NCI-H1436 (cell line): ENCODE measurements at places on chromosomes 2 and 18.

DNA sequence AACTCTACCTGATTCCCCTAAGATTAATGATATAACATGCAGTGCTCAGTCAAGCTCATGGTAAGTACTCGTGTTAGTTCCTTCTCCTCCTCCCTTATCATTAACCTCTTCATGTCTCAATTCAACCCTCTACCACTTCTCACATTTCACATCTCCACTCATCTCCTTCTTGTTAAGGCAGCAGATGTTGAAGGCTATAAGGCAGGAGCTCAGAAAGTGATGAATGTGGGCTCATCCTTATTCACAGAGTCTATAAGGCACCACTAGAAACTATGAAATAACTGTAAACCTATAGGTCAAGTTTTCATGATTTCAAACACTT lies 56.0 kb downstream of the CLHC1 start:
- no peak for DNase-seq

GRCh38 chr2:96584017-96584416 lies 47.5 kb downstream of the ARID5A start:
- no peak for DNase-seq

GRCh38 chr18:24791751-24792545 lies 331.5 kb downstream of the HRH4 start:
- DNase-seq = no peak

DNA sequence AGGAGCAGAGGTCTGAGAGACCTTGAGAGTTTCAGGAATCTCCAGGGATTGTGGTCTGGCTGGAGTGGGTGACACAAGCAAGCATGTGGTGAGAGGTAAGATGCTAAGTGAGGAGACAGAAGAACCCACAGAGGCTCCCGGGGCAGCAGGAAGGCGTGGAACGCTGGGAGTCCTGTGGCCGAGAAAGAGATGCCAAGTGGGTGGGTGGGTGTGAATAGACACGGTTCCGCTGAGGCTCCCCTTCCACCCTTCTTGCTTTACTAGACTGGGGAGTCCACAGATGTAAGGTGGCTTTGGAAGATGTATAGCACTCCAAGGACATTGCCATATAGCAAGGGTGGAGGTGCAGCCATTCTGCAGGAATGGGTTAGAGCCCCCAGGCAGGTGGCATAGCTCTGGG lies 4.2 kb downstream of the TEX51 start:
- no peak for DNase-seq

GRCh38 chr2:2512931-2513330 lies 181.9 kb upstream of the MYT1L start:
- no peak for DNase-seq

GRCh38 chr18:78448106-78448505 lies 531.5 kb upstream of the SALL3 start:
- DNase-seq = no peak

DNA sequence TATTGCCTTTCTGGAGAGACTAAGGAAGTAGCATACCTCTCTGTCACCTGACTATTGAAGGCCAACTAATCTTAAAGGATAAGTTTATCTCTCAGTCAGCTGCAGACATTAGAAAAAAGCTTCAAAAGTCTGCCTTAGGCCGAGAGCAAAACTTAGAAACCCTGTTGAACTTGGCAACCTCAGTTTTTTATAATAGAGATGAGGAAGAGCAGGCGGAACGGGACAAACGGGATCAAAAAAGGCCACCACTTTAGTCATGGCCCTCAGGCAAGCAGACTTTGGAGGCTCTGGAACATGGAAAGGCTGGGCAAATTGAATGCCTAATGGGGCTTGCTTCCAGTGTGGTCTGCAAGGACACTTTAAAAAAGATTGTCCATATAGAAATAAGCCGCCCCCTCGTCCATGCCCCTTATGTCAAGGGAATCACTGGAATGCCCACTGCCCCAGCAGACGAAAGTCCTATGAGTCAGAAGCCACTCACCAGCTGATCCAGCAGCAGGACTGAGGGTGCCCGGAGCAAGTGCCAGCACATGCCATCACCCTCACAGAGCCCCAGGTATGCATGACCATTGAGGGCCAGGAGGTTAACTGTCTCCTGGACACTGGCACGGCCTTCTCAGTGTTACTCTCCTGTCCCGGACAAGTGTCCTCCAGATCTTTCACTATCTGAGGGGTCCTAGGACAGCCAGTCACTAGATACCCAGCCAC lies 61.5 kb upstream of the FAM98A start:
- DNase-seq = no peak

- DNase-seq = no peak
These were observed 1102.1 kb upstream of the KLHL29 start for GRCh38 chr2:22282916-22283315.

DNA sequence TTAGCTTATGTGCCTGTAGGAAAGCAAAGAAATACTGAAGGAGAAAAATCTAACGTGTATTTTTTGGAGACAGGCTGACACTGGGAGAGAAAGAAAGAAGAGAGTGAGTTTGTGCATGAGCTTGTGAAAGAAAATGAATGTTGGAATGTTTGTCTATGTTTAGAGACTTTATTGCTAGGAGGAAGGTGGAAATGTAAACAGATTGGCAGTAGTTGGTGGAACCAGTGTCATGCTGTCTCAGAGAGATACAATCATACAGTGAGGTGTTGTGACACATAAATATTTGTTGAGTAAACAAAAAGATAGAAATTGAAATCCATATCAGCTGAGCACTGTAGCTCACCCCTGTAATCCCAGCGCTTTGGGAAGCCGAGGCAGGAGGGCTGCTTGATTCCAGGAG lies 222.2 kb upstream of the MEIS1 start:
- DNase-seq = no peak

DNA sequence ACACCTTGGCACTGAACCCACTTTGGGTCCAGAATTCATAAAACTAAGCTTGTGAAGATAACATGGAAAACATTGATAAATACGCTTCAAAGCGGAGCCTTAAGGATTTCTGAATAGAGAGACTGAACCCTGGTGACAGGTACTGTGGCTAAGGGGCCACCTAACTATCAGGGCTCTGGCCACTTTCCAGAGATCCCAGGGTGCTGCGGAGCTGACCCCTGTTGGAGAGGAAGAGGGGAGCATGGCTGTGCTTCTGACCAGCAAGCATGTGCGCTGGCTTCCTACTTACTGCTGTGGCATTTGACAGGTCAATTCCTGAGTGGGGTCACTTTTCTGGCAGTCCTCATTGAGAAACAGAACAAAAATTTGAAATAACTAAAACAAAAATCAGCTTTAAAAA lies 228.3 kb downstream of the NAPG start:
- no peak for DNase-seq

- DNase-seq = no peak
These were observed 119.5 kb downstream of the SMAD7 start for GRCh38 chr18:48831113-48831759.

DNA sequence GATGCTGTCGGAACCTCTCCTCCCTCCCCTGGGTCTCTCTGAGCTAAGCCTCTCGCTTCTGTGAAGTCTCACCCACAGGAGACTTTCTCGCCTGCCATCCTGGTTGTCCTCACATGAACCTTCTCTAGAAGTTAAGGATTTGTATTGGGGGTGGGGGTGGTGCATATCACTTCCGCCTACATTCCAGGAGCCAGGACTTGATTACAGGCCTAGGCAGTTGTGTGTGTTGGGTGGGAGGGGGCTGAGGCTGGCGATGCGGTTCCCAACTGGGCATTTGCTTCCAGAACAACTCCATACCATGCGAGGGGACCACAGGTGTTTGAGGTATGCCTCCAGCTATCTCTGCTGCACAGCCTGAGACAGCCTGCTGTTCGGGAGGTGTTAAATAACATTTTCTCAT lies 56.8 kb upstream of the MGAT4A start:
- no peak for DNase-seq

GRCh38 chr2:83967854-83968253 lies 491.2 kb downstream of the SUCLG1 start:
- no peak for DNase-seq

GRCh38 chr2:150174056-150174805 lies 313.2 kb downstream of the RND3 start:
- DNase-seq = no peak

DNA sequence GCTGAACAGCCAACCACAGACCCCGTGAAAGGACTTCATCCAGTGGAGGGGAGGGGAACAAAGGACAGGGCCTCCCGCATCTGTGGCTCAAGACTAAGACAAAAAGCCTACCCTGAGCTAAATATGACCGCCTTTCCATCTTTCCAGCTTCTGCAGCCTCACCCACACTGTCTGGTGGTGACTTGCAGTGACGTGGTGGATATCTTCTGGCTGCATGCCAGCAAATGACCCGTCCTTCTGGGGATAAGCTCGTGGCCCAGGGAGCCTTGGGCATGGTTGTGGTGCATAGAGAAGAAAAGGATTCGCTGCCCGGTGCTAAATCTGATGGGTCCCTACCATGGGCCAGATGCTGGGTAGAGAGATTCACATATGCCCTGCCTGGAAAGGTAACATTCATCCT lies 8.7 kb upstream of the NGEF start:
- DNase-seq = no peak

DNA sequence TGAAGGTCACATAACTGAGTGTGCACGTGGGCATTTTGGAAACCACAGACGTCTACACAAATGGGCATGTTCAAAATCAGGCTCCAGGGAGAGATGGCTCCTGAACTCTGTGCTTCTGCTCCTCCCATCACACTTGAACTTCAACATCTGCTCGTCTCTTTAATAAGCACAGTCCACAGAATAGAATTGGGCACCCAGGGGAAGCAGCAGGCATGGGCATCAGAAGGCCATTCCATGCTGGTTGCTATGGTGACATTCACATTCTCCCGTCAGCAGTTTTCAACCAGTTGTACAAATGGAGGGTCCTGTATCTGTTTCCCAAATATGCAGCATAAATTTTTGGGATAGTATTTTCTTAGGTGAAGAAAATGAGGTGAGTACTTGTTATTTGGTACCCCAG lies 183.7 kb upstream of the COPS8 start:
- no peak for DNase-seq

DNA sequence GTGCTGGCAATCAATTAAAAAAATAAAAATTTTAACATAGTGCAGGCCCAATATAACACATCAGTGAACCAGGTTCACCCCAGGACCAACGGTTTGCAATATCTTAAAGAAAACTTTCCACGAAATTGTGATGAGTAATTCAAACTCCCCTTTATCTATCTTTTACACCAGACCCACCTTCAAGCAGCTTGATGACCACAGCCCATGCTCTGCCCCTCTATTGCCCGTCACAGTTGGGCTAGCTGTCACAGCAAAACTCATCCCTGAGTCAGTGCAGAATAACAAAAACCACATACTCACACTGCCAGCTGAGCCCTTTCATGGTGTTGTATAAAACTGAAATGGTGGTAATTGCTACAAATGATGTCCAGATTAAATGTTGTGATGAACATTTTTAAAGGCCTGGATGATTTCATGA lies 112.5 kb upstream of the CREB1 start:
- no peak for DNase-seq

DNA sequence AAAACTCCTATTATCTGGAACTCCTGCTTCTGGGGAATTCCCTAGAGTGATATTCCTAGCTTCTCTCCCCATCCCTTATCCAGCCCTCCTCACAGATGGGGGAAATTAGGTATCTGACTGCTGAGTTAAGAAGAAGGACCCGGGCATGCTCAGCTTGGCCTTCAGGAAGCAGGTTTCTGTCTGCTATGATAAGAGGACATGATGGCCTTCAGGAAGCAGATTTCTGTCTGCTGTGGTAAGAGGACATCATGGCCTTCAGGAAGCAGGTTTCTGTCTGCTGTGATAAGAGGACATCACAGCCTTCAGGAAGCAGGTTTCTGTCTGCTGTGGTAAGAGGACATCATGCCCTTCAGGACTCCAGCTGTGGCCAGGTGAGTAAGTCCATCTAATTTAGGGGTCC lies 65.2 kb downstream of the PLEKHM3 start:
- no peak for DNase-seq

GRCh38 chr18:55286257-55286825 lies 301.7 kb downstream of the TCF4 start:
- no peak for DNase-seq

DNA sequence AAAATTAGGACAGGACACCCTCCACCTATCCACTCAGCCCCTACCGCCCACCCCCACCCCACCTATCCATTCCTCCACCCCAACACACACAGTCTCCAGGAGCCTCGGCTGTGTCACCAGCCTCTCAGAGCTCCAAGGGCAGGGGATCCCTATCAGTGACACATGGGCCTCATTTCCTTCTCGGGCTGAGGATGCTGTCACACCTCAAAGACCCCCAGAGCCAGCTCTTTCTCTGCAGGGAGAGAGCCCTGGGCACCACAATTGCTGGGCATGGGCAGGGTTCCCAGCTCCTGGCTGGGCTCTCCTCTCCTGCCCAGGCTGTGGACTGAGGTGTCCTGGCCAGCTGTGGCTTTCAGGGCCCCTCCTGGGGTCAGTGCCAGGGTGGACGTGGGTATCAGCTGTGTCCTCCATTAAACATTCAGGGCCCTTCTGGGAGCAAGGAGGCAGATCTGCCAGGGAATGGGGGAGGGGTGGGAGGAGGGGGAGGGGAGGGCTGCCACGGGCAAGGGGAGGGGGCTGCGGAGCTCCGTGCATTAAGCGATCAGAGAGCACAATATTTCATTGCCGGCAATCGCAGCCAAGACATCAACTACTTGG lies 14.3 kb upstream of the ECEL1 start:
- no peak for DNase-seq

- DNase-seq = no peak
These were observed 22.3 kb downstream of the C18orf63 start for GRCh38 chr18:74337912-74338309.

- DNase-seq = no peak
These were observed 60.6 kb downstream of the SLC4A3 start for GRCh38 chr2:219687882-219688559.

DNA sequence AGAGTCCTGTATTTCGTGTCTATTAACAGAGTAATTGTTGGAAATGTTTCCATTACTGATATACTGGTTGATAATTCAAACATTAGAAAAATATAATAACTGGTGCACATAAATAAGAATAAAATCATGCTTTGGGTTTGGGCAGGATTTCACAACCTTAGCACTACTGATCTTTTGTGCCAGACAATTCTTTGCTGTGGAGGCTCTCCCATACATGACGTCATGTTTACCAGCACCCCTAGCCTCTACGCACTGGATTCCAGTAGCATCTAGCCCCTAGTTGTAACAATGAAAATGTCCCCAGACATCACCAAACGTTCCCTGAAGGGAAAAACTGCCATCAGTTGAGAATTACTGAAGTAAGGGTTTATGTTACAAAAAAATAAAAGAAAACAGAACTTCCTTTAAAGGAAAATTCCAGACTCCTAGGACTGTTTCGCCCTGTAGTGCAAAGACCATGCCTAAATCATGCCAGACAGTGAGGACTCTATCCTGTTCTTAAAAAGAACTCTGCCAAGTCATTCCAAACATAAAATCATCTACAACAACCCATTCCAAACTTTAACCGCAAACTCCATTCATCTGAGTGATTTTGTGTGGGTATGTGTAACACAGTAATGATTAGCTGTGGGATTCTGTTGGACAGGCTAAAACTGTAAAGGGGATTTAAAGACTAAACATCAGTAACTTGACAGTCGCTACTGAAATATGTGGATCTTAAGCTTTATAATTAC lies 313.4 kb upstream of the CCDC68 start:
- no peak for DNase-seq

DNA sequence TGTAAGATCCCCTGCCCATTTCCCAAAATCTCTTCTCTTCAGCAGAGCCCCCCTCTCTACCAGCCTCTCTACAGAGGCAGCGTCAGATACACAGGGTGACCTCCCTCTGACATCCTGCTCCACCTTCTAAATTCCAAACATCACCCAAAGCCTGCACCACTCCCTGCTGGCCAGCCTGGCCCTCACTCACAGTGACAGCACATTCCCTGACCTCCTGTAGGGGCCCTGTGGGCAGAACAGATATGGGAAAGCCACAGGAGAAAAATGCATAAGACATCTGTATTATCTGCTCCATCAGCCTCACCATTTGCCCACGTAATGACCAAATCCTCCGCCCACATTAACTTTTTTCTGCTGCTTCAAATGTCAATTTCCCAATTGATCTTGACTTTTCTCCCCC lies 40.6 kb downstream of the TRABD2A start:
- DNase-seq = no peak
